ENCODE measurements at places on chromosomes 4 and X.

GRCh38 chr4:187183346-187183745 is 459.7 kb upstream of the FAT1 start:
- no peak for DNase-seq

GRCh38 chr4:1489639-1489995 is 83.4 kb upstream of the NKX1-1 start:
- no peak for DNase-seq

GRCh38 chr4:137661693-137662092 is 129.4 kb upstream of the PCDH18 start:
- no peak for DNase-seq

DNA sequence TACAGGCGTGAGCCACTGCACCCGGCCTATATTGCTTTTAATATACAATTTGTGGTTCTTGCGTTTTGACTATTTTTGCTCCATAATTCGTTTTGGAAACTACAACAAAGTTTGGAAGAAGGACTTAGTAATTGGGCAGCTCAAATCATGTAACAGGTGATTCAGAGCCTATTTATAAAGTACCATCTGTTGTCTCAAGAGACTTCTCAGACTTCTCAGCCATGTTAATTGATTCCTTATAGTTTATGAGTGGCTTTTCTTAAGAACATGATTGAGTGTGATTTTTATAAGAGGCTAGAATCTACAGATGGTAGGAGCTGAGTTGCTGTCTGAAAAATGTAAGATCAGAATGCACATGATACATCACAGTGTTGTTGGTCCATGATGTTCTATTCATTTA is 240.2 kb downstream of the ADGRL3 start:
- no peak for DNase-seq

- DNase-seq = no peak
Observed at GRCh38 chr4:133394971-133395627, 246.0 kb downstream of the PCDH10 start.

GRCh38 chr4:81369886-81370285 is 101.8 kb downstream of the RASGEF1B start:
- no peak for DNase-seq

DNA sequence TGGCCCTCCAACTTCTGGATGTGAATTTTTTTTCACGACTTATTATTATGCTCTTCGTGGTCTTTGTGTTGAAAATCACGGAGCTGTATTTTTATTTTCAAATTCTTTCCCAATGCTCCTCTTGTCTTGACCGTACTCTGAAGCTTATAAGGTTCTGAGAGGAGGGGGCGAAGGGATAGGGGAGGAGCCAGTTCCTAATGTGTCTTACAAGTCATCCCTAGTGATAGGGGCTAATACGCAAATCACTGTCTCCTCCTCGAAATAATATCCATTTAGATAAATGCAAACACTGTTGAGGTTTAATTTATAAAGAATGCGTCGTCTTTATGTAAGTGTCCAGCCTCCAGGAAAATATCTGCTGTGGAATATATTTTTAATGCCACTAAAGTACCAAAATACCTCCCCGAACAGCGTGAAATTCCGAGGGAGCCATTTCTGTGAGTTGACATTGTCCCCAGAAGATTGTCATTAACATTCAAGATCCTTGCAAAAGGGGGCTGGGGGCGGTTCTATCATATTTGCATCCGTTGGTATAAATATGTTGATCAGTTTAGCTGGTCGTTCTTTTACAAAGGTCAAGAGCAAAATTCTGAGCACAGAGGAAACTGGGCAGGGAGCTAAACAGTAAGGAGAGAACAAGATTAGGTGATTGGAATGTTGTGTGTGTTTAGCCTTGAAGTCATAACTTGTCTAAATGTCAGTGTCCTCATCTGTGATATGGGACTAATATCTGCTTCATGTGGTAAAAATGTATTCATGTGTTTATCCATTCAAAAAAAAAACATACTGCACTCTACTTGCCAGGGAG is 3.7 kb upstream of the FAT1 start:
- no peak for DNase-seq

GRCh38 chrX:10086676-10087075 is 70.1 kb upstream of the CLCN4 start:
- DNase-seq = no peak

- DNase-seq = peak; percentile 19
Observed at GRCh38 chrX:150482537-150483206, 85.7 kb upstream of the MTM1 start.

DNA sequence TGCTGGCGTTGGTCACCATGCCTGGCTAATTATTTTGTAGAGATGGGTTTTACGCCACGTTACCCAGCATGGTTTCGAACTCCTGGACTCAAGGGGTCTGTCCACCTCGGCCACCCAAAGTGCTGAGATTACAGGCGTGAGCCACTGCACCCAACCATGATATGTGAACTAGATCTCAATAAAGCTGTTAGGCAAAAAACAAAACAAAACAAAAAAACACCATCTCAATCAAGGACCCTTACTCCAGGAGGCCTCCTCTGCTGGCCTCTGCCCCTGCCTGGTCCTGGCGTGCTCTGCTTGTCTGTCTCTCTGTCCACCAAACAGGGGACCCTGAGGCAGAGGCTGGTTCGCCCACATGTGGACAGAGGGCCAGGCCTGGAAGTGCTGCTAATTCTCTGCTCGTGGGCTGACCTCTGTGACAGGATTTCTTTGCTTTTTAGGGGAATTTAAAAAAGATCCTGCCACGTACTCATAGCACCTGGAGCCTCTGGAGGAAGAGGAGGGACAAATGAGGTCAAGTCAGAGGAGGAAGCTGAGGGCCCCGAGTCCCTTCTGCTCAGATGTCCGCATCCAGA is 32.7 kb upstream of the WFS1 start:
- DNase-seq = no peak

Measured in activated CD4-positive, alpha-beta T cell treated with anti-CD3 and anti-CD28 coated beads, Interleukin-2, amount 10 ng/mL, durations not matched to agents 7 days and 5 days (primary cell).